ENCODE measurements at places on chromosomes 7 and 10. TPM values are rescaled to one million over a fixed set of nuclear protein-coding genes. Genes with fewer than 3 reads are reported as not detected.

Gene LIPJ
- polyA plus RNA-seq: 0.10 TPM

Gene MCMBP
- 39.6 TPM for polyA plus RNA-seq

Gene PRKCQ
- polyA plus RNA-seq: 3.7 TPM

Gene KCNIP2
- polyA plus RNA-seq: 21.2 TPM

Gene RALA
- polyA plus RNA-seq: 38.7 TPM

Gene AOAH
- polyA plus RNA-seq: 17.8 TPM

Gene NEBL
- polyA plus RNA-seq: 3.3 TPM

Gene DGKB
- 1.3 TPM for polyA plus RNA-seq

Gene MGAM2
- polyA plus RNA-seq: 53.8 TPM

DNA sequence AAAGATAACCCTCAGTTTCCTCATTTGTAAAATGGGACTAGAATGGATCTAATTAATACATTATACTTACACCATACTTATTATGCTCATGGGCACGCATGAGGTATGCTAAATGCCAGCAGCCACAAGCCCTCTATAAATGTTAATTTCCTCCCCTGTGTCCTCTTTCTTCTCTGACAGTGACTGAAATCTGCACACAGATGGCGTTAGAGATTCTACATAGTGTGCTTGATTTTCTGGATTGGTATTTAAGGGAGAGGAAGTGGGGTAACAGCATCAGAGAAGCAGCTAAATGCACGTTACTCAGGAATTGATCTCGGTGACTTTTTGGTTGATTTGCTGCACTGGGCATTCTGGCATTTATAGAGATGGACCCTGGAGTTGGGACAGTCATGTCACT is 568.5 kb downstream of the CALN1 start:
- no peak for DNase-seq

GRCh38 chr7:123608991-123609882 is 7.6 kb downstream of the ASB15 start:
- DNase-seq: no peak

GRCh38 chr10:88157981-88158465 is 294.6 kb downstream of the PTEN start:
- DNase-seq: no peak

GRCh38 chr10:24485304-24485703 is 238.4 kb downstream of the ARHGAP21 start:
- no peak for DNase-seq

- no peak for DNase-seq
Observed at GRCh38 chr7:44286182-44286617, 39.2 kb downstream of the CAMK2B start.

- DNase-seq: no peak
Observed at GRCh38 chr7:49763791-49764190, 9.6 kb upstream of the VWC2 start.

DNA sequence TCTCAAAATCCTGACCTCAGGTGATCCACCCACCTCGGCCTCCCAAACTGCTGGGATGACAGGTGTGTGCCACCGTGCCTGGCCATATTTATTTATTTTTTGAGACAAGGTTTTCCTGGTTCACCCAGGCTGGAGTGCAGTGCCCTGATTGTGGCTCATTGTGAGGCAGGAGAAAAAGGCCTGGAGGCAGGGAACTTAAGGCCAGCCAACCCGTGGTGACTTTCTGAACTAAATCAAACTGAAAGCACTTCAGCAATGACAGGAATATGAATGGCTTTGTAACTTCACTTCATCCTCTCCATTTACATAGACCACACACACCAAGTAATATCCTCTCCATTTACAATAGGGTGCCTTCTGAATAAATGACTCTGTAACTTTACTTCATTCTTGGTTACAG is 124.4 kb downstream of the CCDC3 start:
- no peak for DNase-seq

- DNase-seq: no peak
Observed at GRCh38 chr10:29993319-29993915, 66.0 kb downstream of the JCAD start.

GRCh38 chr10:1502451-1502850 is 234.9 kb downstream of the ADARB2 start:
- DNase-seq: peak; percentile 86

GRCh38 chr10:10911471-10911921 is 106.2 kb upstream of the CELF2 start:
- peak; percentile 52 for DNase-seq

DNA sequence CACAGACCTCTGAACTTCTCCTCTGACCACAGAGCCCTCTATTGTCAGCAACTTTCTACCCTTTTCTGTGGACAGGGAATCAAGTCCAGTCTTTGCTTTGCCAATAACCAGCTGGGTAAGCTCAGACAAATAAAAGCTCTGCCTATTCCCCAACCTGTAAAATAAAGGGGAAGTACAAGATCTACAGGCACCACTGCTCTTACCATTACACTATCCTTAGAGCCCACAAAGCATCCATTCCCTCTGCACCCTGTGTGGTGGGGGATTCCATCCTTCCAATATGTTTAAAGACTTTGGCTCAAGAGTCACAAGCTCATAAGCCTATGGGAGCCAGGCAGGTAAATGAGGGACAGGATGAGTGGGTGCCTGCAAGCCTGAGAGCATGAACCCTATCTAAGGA is 88.2 kb downstream of the PARD3 start:
- no peak for DNase-seq

GRCh38 chr10:78328592-78329404 is 295.1 kb downstream of the RPS24 start:
- no peak for DNase-seq

GRCh38 chr10:17225808-17226207 is 2.2 kb upstream of the VIM start:
- no peak for DNase-seq

- no peak for DNase-seq
Observed at GRCh38 chr7:269721-270120, 20.2 kb upstream of the FOXL3 start.

DNA sequence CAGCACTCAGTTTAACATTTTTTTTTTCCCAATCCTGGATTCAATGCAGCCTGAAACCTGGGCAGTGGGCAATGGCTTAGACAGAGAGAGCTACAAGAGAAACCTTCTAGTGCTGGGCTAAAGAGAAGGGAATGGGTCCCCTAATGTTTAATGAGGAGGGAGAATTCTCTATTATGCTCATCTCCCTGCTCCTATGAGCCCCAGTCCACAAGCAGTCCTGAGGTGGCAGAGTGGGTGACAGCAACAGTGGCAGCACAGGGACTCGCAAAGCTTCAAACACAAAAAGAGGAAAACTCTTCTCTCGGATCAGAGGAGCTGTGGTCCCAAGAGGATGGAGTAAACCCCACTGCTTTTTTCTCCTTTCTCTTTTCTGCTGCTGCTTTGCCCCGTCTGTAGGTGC is 36.5 kb downstream of the COBL start:
- DNase-seq: no peak

DNA sequence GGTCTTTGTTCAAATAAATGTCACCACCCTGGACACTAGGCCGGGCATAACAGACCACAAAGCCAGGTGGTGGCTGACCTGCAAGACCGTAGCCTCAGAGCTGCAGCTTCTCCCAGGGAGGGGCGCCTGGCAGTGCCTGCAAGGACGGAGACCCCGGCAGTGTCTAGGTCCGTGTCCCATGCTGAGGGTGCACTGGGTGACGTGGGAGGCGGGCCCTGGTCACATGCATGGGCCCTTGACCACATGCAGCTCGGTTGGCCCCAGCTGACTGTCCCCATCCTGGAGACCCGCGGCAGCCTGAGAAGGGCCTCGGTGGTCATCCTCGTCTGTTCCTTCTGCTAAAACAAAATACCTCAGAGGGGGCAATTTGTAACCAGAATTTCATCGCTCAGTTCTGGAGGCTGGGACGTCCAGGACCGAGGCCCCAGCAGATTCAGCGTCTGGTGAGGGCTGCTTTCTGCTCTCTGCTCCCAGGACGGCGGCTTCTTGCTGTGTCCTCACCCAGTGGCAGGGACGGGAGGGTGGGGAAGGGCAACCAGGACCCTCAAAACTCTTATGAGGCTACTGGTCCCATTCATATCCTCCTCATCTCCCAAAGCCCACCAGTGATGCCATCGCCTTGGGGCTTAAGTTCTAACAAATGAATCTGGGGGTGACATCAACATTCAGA is 36.8 kb downstream of the PWWP2B start:
- DNase-seq: no peak

DNA sequence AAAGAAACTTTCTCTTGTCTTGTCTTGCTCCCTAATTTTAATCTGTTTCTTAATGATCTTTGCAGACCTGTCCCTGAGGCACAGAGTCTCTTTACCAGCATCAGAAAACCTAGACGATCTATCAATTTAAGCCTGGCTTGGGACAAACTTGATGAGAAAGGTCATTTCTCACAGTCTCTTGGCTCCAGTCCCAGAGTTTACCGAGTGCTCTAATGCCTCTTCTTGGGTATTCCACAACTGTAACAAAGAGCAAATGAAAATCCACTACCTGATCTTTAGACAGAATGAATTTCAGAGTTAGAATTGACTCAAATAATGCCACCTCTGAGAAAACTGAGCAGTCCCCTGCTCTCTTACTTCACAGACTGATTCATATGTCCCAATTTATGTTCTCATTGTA is 106.4 kb upstream of the DNAJB12 start:
- DNase-seq: no peak

DNA sequence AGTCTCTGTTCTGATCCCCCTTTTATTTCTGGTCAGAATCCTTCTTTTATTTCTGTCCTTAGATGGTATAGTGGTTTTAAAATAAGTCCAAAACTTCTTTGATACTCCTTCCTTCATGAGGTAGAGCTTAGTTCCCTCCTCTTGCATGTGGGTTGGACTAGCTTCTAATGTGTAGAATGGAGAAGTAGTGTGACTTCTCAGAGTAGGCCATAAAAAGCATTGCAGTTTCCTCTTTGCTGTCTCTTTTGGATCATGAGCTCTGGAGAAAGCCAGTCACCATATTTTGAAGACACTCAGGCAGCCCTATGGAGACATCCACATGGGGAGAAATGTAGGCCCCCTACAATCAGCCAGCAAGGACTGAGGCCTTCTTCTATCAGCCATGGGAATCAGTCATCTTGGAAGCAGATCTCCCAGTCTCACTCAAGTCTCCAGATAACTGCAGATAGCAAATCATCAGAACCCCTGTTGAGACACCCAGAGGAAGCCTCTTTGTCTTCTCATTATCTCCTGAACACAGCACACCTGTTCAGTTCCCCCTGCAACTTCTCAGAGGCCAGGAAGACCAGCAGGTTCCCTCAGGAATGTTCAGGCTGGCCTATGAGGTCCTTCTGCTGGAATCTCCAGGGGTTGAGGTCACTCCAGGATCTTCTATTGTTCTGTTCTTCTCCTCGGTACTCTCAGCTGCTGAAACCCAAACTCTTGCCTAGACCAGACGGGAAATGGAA is 511.9 kb upstream of the ZMIZ1 start:
- DNase-seq: no peak

- peak; percentile 71 for DNase-seq
Observed at GRCh38 chr10:52951824-52952223, 179.2 kb upstream of the MBL2 start.

DNA sequence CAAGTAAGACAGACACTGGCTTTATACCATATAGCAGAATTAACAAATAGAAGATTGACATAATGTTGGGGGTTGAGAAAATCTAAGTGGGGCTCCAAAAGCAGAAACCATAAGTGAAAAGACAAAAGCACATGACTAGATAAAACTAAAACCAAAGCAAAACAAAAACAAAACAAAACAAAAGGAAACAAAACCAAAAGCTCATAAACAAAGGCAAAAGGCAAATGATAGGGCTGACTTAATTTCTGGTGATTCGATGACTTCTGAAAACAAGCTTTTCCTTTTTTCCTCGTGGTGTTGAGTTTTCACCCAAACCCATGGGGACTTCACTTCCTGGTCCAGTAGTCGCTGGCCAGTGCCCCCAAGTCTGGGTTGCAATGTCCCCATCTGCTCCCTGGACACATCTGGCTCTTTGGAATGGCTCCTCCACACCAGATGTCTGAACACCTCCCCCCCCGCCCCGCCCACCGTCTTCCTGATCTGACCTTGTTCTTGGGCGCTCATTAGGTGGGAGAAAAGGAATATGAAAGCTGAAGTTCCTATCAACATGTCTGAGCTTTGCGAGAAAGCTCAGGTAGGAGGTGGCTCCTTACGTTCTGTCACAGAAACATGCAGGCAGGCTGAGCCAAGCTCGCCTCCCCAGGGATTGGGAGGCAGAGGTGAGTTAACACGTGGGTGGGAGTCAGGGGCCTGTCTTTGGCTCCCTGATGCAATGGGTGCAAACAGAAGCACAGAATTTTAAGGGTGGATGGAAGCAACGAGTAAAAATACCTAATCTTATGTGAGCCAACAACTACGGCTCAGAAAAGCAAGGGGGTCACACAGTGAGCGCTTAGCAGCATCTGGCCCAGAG is 121.0 kb downstream of the NEURL1 start:
- no peak for DNase-seq

- DNase-seq: peak; percentile 38
Observed at GRCh38 chr10:6416892-6417512, 163.1 kb downstream of the PRKCQ start.

GRCh38 chr10:80512031-80512526 is 25.6 kb upstream of the SH2D4B start:
- DNase-seq: no peak

DNA sequence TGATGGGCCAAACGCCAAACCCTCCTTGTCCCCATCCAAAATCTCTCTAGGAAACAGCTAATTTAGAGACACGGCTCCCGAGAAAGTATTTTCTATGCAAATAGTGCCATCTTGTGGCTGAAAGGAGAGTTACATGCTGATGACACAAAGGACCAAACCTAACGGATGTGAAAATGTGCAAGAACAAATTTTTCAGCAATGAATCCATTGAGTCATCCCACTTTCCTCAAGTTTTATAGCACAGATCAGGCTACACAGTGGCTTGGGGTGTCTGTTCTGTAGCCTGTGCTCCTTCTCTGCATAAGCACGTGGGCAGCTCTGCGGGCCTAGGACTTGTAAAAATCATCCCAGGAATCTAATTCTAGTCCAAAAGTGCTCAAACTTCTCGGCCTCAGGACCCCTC is 154.8 kb upstream of the PRR15 start:
- no peak for DNase-seq

GRCh38 chr7:128873234-128873633 is 10.6 kb downstream of the ATP6V1F start:
- DNase-seq: no peak

GRCh38 chr7:34840176-34840785 is 182.3 kb downstream of the NPSR1 start:
- no peak for DNase-seq

DNA sequence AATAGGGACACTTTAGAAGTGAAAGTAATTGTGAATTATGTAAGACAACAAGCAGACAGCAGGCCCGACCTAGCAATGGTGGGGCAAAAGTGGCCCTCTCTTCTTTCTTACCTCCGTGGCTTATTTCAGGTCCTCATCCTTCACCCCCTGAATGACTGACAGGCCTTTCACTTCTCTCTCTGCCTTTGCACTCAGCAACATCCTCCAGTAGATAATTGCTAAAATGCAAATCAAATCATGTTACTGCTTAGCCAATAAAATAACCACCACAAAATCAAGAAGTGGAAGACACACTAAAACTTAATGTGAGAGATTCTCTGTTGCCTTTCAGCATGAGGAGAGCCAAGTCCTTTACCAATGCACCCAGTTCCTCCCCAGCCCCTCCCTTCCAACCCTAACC is 274.6 kb upstream of the ZNF32 start:
- DNase-seq: no peak

DNA sequence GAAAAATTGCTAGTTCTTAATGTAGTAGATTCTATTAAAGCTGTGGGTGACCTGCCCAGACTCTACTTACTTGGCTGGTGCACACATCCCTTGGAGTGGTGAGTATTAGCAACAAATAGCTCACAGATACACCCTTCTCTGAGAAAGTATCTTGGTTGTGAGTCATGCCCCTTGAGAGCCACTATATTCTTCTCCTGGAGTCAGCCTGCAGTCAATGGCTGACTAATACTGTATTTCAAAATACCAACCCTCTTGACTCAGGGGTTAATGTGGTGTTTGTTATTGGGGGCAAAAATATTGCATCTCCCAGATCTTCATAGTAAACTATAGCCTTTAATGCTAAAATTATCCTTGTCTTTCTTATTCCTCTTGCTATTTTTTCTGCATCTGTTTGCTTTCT is 354.9 kb downstream of the BMPER start:
- no peak for DNase-seq
